Left ventricle myocardium superior (tissue), 1 donor: ENCODE measurements at places on chromosomes 5 and 9. TPM values are rescaled to one million over a fixed set of nuclear protein-coding genes. Genes with fewer than 3 reads are reported as not detected.

DNA sequence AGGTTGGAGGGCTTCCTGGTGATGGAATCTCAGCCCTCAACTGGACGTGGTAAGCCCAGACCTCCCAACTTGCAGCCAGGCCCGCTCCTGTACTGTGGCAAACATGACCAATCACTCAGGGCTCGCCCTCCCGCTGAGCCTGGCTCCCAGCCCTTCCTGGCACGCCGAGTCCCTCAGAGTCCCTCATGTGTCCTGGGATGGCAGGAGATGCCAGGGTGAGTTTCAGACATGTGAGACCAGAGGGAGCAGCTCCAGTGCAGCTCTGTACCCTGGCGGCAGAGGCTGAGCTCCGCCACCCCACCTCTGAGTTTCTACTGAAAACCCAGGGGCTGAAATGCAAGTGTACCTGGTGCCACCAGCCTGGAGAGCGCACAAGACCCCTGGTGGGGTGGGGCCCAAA lies 42.0 kb upstream of the RXRA start:
- peak; percentile 87 for DNase-seq

DNA sequence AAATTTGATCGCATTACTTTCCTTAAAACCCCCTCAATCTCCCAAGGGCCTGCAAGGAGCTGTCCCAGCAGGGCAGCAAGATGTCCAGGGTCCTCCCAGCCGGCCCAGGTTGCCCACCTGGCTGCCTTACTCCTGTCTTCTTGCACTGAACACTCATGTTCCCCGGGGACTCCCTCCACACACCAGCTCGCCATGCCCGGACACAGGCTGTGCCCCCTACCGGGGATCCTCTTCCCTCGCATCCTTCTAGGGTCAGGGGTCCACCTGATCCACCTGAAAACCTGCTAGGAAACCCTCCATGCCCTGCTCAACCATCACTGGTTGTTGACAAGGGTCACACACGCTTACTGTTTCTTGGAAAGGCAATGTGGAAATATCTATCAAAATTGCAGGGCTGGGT lies 172.0 kb upstream of the MSX2 start:
- no peak for DNase-seq

DNA sequence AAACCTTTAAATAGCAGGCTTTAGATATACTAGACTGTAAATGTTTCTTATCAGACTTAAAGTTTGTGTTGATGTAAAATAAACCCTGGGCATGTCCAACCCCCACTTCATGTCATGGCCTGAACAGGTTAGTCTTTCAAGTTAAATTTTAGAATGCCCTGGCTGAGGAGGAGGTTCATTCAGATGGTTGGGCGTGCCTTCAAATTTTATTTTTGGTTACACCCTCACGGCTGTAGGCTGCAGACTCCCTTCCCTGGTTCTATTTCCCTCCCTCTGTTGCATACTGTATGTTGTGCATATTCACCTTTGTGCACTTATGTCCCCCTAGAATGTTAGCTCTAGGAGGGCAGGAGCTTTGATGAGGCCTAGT lies 5.3 kb upstream of the BICD2 start:
- no peak for DNase-seq

DNA sequence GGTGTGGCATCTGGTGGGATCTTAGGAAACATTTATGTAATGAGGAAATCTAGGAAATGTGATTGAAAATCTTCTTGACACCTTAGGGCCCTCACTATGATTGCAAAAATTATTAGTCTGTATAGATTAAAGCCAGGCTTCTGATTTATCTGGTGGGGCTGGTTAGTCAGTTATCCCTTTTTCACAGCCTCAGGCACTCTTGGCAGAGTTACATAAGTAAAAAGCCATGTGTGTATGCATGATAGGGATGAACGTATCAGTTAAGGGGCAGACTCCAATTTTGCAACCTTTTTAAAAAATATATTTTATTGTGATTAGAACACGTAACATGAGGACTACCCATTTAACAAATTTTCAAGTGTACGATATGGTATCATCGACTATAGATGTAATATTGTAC lies 30.6 kb upstream of the RAB14 start:
- DNase-seq = no peak

The GABRP gene
- not detected for total RNA-seq

The PCDHB10 gene
- 0.64 TPM for total RNA-seq
